ENCODE measurements at places on chromosomes 16 and 17.
A peak's percentile ranks its signal among the peaks of the same experiment; 100 is the strongest.

DNA sequence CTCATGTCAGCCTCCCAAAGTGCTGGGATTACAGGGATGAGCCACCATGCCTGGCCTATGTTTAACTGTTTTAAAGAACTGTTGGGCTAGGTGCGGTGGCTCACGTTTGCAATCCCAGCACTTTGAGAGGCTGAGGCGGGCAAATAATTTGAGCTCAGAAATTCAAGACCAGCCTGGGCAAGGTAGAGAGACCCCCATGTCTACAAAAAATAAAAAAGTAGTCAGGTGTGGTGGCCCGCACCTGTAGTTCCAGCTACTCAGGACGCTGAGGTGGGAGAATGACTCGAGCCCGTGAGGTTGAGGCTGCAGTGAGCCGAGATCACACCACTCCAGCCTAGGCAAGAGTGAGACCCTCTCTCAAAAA, 1.9 kb upstream of the ITGAL start:
- no peak for DNase-seq

DNA sequence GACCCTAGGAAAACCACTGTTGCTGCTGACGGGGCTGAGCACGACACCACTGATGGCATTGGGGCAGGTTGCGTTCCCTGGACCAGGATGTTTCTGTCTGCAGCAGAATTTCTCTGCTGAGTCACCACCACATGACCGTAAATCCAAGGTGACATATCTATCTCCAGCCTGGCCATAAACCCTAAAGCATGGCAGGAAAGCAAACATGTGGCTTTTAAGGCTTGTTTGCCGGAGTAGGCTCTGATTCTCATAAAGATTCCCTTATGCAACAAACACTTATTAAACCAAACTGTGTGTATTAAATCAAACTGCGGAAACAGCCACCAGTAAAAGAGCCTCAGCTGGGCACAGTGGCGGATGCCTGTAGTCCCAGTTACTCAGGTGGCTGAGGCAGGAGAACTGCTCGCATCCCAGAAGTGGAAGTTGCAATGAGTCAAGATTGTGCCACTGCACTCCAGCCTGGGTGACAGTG, 17.3 kb downstream of the MPHOSPH6 start:
- no peak for DNase-seq

GRCh38 chr16:27251541-27252205, 16.9 kb downstream of the NSMCE1 start:
- DNase-seq: no peak

DNA sequence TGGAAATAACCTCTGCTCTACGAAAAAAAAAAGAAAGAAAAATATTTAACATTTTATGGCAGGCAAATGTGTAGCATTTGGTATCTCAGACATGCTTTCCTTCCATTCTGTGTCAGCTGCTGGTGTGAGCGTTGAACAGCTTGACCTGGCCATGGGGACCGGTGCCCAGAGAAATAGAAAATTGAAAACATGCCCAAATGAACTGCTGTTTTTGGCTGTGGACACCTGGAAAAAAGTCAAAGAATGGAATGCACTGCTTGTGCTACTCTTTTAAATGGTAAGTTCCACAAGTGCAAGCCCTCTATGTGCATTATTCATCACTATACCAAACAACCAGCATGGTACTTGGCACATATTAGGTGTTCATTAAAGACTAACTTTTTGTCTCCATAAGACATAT, 127.2 kb downstream of the CDH8 start:
- no peak for DNase-seq

DNA sequence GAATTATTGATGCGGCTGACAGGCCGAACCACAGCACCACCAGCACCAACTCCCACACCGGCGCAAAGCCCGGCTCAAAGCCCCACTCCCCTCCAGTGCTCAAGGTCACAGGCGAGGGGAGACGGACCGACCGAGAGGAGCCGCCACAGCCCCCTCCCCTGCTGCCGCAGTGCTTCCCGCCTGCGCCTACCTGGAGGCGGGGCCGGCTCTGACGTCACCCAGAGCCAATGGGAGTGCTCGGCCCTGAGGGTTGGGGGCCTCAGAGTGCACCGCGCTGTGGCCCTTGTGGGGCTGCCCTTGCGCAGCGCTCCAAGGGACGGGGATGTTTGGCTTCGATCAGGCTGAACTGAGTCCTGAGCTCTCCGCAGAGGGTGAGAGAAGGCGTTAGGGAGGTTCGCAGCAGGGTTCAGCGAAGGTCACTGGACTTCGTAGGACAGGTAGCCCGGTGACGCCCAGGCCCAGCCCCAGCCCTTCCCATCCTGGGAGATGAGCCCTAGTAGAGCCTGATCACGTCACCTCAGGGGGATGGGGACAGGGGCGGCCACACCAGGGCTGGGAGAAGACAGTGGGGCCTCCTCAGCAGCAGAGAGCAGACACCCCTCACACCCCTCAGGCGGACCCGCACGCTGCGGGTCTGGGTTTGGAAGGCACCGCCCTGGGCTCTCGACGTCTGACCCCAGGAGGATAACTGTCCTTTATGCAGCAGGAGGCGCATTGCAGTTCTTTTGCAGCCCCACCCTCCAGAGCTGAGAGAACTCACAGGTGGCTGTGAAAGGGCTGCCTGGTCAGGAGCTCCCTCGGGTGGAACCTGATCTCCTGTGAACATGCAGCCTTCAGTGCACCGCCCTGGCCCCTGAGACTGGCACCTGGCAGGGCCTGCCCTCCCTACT, 1.5 kb downstream of the NDRG4 start:
- DNase-seq: no peak

GRCh38 chr17:75010683-75011400, 1.6 kb upstream of the MRPL58 start:
- DNase-seq: no peak

DNA sequence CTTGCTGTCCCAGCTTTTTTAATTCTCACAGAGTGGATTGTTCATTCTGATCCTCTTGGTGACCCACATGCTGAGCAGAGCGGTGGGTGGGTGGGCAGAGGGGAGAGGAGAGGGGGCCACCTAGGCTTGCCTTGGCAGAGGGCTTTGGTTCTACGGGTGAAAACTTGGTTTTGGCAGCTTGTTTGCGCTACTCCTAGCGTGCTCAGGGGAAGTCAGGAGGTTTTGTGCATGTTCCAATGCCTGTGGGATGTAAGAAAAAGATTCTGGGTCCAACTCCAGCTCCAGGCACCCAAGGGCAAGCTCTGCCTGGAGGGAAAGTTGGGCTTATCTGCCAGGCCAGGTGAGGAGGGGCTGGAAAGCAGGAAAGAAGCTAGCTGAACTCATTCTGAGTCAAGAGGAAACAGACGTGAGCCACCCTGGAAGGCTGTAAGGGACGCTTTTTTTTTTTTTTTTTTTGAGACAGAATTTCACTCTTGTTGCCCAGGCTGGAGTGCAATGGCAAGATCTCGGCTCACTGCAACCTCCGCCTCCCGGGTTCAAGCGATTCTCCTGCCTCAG, 169.1 kb downstream of the WSCD1 start:
- no peak for DNase-seq

DNA sequence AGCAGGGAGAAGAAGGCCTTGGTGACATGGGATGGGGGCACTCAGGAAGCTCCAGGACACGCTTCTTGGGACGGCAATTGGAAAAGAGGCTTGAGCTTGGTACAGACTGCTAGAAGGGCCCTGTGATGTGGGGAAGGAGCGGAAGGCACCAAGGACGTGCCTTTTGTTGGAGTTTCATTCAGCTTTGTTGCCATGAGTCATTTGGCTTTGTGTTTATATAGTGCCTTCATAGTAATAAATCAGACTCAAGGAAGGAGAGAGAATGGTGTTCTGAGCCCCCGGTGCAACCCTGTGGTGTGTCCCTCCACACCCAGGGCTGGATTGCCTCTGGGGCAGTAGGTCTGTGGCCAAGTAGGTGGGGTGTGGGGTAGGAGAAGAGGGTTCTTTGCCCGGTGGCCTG, 7.4 kb upstream of the TBX4 start:
- no peak for DNase-seq

GRCh38 chr16:84559311-84559932, 55.0 kb upstream of the MEAK7 start:
- no peak for DNase-seq

DNA sequence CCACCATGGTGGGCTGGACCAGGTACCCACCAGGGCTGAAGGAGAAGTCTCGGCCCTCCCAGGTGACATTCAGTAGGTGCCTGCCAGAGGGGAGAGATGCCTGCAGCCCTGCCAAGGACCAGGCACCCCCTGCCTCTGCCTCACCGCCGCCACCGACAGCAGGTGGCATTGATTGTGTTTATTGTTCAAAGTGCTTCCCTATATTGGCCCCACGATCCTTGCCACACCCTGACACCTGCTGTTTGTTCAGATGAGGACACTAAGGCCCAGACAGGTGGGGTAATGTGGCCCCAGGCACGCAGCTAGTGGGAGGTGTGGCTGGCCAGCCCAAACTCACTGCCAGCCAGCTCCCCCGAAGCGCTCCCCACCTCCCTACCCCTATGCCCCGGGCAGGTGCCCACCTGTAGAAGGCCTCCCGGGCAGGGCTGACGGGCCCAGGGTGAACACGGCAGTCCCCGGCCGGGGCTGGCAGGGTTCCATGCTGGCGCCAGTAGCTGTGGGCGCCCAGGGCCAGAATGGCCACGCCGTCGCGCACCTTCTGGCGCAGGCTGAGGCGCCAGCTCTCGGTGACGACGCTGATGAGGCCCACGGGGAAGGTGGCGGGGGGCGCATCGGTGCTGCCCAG, 8.0 kb downstream of the GRIN2C start:
- DNase-seq: no peak

- DNase-seq: no peak
These were observed 330.1 kb downstream of the CDH11 start for GRCh38 chr16:64791756-64792155.

DNA sequence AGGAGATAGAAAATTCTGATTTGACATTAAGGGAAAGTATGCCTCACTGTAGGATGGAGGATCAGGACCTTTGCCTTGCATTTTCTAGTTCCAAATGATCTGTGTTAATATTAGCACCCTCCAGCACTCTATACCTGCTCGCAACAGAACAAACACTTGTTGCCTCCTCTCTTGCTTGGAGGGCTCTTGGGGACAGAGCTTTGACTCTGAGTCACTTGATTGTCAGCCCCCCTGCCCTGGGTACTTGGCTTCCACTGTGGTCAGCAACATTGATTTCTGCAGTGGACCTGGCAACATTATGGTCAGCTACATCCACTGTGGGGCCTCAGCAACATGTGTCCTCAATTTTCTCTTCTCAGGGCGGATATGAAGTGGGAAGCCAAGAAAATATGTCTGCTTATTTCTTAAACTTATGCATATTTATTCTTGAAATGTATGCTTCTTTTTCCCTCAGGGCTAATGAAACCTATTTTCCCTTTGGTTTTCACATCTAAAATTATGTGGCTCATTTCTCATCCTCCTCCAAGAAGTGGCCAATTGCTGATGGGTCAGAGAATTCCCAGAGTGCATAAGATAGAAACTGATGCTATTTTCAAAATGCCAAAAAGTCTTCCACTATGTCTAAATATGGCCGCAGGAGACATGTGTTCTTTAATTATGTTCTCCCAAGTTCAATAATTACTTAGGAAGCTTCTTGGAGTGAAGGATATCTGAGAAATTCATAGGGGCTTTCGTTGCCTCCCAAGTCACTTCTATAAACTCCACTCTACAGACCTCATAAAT, 94.6 kb upstream of the SMIM36 start:
- DNase-seq: no peak

GRCh38 chr17:39461113-39461925, at the start of gene CDK12:
Gene CDK12 (plus strand): TSS chr17:39461486. CDS start chr17:39462072, 586 bp downstream.
- peak; percentile 92 for DNase-seq

GRCh38 chr16:30925632-30925987, 2.2 kb downstream of the FBXL19 start:
- no peak for DNase-seq

- DNase-seq: no peak
These were observed 141.0 kb downstream of the STX8 start for GRCh38 chr17:9434642-9435057.

- no peak for DNase-seq
These were observed 19.7 kb downstream of the MEAK7 start for GRCh38 chr16:84484579-84485254.

- no peak for DNase-seq
These were observed 155.1 kb upstream of the CDC42EP4 start for GRCh38 chr17:73466704-73467433.

GRCh38 chr16:13425836-13426235, 494.1 kb upstream of the ERCC4 start:
- DNase-seq: no peak

- DNase-seq: no peak
These were observed 8.8 kb downstream of the MYO19 start for GRCh38 chr17:36525888-36526287.

GRCh38 chr16:68645494-68646388, 631 bp downstream of the CDH3 start:
- DNase-seq: no peak

DNA sequence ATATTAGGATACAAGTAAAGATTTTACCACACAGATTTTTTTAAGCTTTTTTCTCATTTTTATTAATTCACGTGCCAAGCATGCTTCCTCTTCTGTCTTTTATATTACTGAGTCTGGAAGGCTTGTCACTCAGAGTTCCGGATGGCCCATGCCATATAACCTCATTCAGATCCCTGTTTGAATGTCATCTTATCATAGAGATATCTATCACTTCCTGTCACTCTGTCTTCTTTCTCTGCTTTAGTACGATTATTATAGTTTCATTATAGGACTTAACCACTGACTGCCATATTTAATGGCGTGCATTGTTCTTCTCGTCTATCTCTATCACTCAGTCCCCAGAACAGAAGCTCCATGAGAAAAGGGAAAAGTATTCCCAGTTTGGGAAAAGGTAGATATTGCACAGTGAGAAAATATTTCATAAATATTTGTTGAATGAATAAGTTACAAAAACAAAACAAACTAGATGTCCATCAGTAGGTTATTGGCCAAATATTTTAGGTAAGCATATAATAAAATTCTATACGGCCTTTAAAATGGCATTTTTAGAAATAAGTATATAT, 296.9 kb upstream of the GOT2 start:
- no peak for DNase-seq

- DNase-seq: no peak
These were observed 220 bp upstream of the ARHGAP44 start for GRCh38 chr17:12789075-12789480.
